Adipocyte (in vitro differentiated cells): ENCODE measurements at places on chromosomes 5 and 9.
A peak's percentile ranks its signal among the peaks of the same experiment; 100 is the strongest.

GRCh38 chr5:150131461-150131860 lies 24.2 kb downstream of the PDGFRB start:
- DNase-seq = no peak

DNA sequence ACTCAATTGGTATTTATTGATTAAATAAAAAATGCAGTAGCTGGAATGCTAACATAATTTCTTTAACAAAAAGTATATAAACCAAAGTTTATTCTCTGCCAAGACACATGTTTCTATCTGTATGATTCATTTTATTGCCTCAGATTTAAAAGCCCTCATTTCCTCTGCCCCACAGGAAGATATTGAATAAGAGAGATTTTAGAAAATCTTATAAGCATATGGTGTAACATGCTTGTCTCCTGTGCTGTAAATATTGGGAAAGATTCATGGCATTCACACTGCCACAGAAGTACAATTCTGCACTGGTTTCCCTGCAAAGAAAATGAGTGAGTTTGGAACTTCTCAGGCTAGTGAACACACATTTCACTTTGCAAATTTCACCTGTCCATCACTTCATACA lies 134.9 kb upstream of the FBXL7 start:
- DNase-seq = peak; percentile 9

DNA sequence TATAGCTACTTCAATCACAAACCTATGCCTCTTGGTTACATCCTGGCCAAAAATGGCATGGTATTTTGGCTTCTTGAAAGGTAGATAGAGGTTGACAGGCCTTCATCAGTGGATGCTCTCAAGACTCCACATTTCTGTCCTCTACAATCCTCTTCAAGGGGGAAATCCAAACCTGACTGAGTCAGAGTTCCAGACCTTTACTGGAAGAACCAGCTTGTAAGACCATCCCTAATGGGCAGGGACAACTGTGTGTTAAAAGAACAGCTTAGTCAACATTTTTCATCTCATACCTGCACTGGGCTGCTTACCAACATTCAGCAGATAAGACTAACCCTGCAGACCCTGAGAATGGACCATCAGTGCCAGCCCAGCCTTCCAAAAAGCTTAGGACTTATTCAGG lies 155.7 kb downstream of the CDK5RAP2 start:
- DNase-seq = no peak

DNA sequence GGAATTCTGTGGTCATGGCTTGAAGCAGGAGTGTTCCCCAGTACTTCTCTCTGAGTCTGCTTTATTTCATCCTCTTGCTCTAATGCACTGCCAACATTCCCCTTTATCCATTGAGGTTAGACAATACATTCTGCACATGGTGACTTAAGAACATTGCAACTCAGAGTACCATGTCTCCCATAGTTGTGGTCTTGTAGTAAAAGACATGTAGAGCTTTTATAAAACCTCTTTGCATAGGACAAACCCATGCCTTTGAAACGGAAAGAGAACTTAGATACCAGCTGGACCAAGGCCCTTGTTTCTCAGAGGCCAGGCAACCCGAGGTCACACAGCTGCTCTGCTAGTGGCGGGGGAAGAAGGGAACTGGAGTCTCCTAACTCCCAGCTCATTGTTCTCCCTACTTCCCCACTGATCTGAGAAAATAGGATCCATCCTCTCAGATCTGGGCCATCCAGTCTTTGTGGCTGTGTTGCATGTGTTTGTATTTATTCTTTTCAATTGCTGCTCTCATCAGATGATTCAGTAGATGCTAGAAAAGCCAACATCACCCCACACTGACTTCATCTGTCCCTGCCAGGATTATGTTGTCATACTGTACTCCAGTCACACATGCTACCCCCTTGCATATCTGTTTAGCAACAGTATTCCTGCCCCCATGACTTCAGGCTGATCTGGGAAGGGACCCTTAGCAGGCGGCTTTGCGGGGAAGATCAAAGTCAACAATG lies 236.9 kb downstream of the SAXO1 start:
- peak; percentile 30 for DNase-seq

GRCh38 chr5:84384604-84385575 lies at the start of gene EDIL3:
Gene EDIL3 (minus strand): TSS chr5:84384880. CDS start chr5:84384374, 506 bp downstream.
- peak; percentile 83 for DNase-seq

DNA sequence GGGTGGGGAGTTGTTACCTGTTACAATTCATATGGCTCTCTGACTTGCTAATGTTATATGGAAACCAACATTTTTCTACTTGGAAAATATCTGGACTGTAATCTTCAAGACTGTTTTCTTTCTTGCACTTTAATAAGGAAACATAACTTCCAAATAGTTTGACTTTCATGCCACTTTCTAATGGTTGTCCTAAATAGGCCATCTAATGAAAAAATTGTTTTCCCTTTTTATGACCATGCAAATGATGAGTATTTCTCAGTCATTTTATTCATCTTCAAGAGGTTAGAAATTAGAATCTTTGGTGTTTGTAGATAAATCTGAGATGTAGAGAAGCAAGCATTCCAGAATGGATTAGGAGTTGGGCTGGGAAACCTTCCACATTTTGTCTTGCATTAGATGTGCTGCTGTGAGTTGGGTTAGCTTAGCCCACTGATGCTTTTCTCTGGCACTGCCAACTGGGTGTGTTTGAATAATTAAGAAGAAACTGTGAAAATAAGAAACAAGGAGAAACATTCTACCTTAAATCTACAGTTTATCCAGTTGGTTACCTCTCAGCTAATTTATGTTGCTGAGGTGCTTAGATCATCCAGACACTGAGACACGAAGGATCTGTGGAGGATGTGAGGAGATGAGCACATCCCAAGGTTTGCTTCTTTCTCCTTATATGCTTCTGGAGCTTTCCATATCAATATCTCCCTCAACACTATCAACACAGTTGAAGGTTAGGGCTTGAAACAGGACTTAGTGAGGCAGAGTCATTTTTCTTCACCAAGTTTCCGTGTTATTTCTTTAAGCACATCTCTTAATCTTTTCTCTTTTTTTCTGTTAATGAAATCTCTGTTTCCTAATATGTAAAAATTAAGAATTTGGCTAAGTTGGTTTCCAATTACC lies 2.7 kb downstream of the RASGRF2 start:
- no peak for DNase-seq

DNA sequence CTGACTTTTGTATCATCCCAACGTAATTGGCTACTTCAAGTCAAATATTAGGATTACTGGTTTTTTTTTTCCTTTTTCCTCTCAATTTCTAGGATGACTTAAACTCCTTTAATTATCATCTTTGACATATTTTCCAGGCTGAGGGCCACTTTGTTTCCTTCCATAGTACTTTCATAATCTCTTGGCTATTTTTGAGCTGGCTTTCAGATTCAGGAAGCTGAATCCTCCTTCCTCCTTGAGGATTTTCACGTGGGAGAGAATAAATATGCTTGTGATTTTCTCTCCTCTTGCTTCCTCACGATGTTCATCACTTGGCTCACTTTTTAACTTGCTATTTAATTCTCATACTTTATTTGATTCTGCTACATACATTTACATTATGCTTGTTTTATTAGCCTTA lies 88.1 kb downstream of the ITGA1 start:
- DNase-seq = no peak

DNA sequence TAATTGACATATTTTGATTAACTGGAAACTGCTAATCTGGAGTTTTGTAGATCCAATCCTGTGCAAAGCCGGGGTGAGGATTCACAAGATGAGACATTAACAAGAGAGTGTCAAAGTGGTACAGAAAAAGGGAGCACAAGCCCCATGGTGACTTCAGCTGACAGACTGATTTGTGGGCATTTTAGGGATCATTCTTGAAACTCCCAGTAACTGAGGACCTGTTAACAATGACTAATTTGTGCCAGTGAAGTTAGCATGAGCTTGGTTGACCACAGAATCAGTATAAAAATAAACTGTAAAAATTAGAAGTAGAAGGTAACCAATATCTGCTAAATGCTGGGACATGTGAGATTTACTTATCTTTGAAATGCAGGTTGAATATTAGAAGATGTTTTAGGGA lies 1578.3 kb downstream of the EFNA5 start:
- DNase-seq = no peak

DNA sequence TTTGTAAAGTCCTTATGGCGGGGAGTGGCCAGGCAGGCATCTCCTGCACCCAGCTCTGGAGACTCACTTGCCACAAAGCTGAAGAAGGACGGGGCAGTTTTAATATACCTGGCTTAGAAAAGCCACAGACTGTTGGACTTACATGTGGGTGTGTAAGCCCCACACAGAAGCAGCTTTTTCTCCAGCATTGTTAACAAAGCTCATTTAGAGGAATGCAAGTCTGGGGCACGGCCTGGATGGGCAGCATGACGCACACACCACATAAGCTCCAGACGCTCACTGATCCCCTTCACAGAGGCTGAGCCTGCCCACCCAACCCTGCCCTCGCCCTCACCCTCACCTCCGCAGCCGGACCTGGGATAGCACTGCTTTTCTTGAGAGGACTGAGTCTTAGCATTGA lies 58.0 kb upstream of the PDE8B start:
- no peak for DNase-seq

DNA sequence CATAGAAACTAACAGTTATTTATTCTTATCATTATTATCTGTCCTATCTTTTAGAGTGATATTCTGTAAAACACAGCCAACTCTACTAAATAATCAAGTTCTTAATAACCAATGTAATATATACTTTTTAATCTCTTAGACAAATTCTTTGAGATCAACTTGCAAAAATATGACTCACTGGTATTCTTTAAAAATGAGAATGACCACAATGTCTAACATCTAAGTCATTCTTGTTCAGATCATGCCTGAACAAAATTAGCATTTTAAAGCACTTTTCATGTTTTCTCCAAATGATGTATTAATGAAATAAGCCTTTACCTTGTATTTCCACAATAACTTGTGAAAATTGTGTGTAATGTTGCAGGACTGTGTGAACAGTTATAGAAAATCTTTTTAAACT lies 356.9 kb upstream of the RGMB start:
- DNase-seq = peak; percentile 34

GRCh38 chr9:20398536-20399338 lies 223.6 kb downstream of the MLLT3 start:
- DNase-seq = no peak

- DNase-seq = no peak
These were observed 358.0 kb downstream of the MSX2 start for GRCh38 chr5:175082346-175082745.

- DNase-seq = no peak
These were observed 426.3 kb upstream of the MEF2C start for GRCh38 chr5:89309268-89309667.

- no peak for DNase-seq
These were observed 92.0 kb downstream of the SPEF2 start for GRCh38 chr5:35709688-35710087.

DNA sequence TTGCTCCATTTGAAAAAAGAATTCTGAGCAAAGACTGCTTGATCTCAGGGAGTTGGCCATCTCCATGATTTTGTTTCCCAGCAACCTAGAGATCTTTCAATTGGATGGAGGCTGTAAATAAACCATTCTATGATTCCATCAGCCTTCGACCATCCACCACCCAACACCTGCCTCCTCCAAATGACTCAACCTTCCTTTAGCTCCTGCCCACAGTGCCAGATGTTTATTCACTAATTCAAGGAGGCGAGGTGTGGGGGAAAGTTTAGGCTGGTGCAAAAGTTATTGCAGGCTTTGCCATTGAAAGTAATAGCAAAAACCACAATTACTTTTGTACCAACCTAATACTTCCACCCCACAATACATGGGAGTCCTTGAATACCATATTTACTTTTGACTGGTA lies 327.5 kb downstream of the CAAP1 start:
- DNase-seq = no peak

DNA sequence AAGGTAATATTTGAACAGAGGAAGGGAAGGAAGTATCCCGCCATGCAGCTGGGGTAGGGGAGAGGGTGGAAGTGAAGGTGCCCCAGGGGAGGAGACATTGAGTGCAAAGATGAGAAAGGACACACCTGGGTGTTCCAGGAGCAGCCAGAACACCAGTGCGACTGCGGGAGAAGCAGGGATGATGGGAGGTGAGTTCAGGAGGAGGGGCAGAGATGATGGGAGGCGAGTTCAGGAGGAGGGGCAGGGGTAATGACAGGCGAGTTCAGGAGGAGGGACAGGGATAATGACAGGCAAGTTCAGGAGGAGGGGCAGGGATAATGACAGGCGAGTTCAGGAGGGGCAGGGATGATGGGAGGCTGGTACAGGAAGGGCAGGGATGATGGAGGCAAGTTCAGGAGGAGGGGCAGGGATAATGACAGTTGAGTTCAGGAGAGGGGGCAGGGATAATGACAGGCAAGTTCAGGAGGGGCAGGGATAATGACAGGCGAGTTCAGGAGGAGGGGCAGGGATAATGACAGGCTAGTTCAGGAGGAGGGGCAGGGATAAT lies 17.2 kb upstream of the SPOCK1 start:
- no peak for DNase-seq

DNA sequence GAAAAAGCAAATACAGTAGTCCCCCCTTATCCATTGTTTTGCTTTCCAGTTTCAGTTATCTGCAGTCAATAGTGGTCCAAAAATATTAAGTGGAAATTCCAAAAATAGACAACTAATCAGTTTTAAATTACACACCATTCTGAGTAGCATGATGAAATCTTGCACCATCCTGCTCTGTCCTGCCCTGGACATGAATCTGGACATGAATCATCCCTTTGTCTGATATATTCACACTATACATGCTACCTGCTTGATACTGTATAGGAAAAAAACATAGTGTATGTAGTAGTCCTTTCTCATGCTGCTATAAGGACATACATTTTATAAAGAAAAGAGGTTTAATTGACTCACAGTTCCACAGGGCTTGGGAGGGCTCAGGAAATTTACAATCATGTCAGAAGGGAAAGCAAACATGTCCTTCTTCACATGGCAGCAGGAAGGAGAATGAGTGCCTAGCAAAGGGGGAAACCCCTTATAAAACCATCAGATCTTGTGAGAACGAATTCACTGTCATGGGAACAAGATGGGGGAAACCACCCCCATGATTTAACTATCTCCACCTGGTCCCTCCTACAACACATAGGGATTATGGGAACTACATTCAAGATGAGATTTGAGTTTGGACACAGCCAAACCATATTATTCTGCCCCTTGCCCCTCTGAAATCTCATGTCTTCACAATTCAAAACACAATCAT lies 153.9 kb downstream of the ARRDC3 start:
- DNase-seq = peak; percentile 36

DNA sequence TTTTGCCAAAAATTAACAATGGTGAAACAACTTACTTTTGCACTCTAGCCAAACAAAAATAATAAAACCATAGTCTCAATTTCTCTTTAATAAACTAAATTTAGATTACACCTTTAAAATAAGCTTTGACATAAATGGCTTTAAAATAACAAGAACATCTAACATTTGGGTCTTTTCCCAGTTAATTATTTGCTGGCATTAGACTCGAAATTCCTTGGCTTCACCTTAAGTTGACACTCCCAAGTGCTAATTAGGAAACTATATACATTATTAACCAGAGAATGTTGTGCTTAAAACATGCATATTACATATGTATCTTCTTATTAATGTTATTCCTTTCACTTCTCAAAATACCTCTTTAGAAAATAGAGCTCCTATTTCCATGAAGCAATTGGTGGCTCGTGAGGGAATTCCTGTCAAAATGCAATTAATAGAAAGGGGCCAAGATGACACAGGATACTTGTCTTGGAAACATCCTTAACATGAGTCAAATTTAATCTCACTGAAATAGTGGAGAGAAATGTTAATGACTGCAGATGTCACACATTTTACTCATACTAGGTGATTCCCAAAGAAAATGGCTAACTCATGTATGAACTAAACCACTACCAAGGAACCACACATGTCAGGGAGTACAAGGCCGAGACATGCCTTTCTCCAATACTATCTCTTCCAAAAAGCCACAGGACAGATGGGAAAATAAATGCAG lies 932.9 kb upstream of the DMAC1 start:
- DNase-seq = no peak

GRCh38 chr5:144189800-144190429 lies 19.2 kb downstream of the KCTD16 start:
- DNase-seq = peak; percentile 42
